Right renal cortex interstitium (tissue), 3 donors: ENCODE measurements at places on chromosomes 2 and 18.

- no peak for DNase-seq
These were observed 119.0 kb downstream of the FEZ2 start for GRCh38 chr2:36478999-36479398.

DNA sequence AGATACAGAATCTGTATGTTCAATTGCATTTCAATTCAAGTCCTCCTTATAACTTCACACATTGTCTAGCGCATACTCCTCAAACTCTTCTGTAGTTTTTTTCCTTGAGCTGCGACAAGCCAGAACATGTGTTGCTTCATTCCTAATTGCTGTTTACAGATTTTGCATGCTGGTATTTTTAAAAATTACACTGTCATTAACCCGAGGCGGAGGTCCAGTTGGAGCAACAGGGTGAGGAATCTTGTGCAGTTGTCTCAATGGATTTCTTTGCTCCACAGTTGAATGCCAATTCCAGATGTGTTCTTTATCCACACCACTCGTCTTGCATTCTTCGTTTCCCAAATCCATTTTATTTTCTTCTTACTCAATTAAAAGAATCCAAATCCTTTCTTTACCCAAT is 16.4 kb upstream of the SERPINB13 start:
- no peak for DNase-seq

- DNase-seq, result no peak
These were observed 428.7 kb upstream of the GYPC start for GRCh38 chr2:126227250-126227649.

DNA sequence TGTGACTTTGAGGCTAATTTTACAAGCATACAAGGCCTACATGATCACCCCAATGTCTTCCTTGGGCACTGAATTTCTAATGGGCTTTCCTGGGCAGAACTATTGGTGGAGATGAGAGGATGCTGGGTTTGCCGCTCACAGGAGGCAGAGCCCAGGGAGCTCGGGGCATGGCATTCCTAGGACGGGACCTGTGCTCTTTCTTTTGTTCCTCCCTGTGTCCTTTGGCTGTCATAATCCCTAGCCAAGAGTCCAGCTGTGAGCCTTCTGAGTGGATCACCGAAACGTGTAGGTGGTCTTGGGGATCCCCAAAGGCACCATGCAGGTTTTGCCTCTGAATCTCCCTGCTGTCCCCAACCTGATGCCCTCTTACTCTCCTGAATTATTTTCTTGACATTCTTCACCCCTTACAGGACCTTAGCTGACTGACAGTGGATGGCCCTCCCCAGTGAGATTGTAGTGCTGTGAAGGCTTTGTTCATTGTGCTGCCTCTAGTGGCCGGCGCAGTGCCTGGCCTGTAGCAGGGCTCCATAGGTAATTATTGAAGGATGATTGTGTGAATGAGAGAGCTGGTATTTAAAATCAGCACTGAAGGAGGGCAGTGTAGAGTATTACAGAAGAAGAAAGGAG is 221.9 kb downstream of the ZNF407 start:
- DNase-seq, result no peak

DNA sequence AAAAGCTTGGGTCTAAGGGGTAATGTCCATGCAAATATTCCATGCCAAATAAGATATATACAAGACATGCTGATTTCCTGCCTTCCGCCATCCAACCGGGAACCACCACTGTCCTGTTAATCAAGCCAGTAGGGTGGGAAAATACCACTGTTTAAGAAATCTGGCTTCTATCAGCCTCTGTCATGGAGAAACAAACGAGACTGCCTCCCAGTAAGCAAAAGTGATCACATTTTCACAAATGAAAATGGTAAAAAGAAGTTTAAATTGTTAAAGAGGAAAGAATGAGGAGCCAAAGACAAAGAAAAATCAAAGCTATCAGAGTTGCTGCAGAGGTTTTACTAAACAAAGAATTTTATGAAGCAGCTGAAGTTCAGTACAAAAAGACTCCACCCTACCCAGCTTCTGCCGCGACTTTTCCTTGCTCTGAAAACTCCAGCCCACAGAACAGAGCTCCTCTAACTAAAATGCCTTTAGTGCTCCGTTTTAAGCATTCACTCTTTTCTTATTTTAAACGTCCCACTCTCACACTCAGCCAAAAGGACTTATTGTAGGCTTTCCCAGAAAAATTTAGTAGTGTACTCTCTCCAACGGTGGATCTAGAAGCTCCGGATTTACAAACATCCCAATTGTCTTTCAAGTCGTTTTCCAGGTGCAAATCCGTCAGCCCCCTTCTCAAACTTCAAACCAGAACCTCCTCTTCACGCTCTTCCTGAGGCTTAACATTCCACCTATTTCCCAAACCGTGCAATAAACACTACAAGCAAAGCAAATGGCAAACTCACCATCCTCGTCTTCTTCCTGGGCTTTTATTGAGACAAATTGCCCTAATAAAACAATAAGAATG is 613 bp downstream of the COL5A2 start:
- DNase-seq, result no peak

GRCh38 chr2:48345176-48345575 is 184.8 kb upstream of the STON1 start:
- DNase-seq, result no peak

- DNase-seq, result peak; percentile 14
These were observed 246.1 kb downstream of the EXOC6B start for GRCh38 chr2:72579591-72580180.

GRCh38 chr2:23508066-23508390 is 123.0 kb downstream of the KLHL29 start:
- no peak for DNase-seq

GRCh38 chr2:191612496-191612895 is 65.4 kb upstream of the NABP1 start:
- no peak for DNase-seq

DNA sequence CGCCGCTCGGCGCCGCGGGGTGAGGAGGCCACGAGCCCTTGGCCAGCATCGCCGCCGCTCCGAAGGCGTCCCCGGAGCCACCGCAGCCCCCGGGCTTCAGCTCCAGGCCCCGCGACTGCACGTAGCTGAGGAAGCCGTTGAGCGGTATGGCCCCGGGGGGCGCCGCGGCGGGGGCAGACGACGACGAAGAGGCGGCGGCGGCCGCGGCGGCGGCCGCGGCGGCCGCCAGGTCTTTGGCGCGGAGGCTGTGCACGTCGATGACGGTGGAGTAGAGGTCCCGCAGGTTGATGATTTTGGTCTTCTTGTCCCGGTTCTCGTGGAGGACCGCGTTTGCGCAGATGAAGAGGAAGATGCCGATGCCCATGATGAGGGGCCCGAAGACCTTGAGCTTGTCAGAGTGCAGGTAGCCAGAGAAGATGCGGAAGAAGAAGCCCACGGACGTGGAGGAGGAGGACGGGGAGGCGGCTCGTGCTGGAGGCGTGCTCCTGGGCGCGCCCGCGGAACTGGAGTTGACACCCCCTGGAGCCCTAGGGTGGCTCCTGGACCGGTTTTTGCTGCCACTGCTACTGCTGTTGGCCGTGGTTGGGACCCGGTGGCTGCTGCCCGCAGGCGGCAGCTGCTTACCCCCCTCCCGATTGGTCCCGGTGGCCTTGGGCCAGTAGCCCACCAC is 4.0 kb downstream of the TMEM200C start:
- DNase-seq, result no peak

DNA sequence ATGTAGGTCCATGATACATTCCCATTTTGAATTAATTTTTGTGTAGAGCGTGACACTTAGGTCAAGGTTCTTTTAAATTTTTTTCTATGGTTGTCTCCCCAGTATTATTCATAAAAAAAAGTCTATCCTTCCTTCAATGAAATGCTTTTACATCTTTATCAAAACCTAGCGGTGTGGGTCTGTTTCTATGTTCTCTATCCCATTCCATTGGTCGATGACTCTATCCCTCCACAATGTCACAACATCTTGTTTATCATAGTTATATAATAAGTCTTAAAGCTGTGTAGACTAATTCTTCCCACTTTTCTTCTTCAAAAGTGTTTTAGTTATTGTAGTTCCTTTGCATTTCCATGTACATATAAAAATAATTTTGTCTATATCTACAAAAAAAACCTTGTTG is 47.2 kb upstream of the GPR17 start:
- DNase-seq, result no peak

- no peak for DNase-seq
These were observed 219.0 kb downstream of the ACTR3 start for GRCh38 chr2:114108824-114109416.

- no peak for DNase-seq
These were observed 586.6 kb upstream of the KLHL29 start for GRCh38 chr2:22798386-22798785.

DNA sequence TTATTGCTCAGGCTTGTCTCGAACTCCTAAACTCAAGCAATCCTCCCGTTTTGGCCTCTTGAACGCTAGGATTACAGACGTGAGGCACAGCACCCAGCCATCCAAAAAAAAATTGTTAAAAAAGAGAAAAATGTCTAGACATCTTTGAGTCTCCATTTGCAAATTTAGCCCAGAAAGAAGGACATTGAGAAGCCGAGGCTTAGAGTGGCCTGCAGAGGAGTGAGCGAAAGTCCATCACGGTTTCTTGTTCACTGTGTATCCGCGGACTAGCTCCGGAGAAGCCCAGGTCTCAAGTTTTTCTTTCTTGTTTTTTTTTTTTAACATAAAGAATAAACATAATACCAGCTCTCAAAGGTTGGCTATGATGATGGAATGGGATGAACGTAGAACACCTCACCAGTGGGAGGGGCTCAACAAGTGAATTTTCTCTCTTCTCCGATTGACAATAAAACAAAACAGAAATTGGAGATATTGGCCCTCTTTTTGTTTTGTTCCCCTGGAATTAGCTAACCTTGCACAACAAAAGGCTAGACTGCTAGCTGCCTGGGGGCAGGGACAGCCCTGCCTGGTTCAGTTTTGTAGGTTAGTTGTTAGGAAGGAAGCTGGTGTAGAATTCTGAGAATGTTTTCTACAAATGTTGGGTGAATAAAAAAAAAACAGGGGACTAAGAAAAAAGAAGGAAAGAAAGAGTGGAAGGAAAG is 163.4 kb downstream of the MYCN start:
- no peak for DNase-seq

DNA sequence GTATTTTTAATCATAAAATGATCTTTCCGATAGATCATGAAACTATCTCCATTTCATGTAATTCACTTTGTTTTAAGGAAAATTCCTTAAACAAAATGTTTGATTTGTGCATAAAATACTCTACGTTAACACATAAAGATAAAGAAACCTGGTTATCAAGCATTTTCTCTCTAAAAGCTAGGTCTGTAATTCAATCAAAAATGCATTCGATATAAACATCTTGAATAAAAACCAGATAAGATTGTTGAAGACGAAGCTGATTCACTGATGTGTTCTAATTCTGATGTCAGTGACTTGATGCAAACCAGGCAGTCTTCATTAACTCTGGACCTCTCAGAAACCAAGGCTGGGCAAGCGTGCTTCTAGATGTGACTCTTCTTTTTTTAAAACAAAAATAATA is 245.2 kb downstream of the CTNNA2 start:
- no peak for DNase-seq

GRCh38 chr2:118095610-118096009 is 7.3 kb downstream of the INSIG2 start:
- no peak for DNase-seq

DNA sequence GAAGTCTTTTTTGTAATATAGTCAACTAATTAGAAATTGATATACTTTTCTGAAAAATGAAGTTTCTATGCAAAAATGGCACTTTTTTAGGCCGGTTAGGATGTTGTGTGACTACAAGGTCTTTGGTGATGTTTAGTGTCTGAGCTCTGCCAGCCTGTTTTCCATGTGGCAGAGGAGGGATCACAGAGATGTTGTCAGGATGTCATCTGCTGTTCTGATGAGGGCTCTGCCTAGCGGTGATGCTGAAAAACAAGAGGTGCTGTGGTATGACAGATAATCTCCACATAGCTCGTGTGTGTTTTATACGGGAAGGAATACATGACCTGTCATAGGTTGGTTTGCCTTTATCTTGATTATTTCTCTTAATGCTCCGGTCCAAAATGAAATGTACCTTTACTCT is 12.0 kb upstream of the IAH1 start:
- no peak for DNase-seq

- DNase-seq, result no peak
These were observed 96.0 kb downstream of the INHBB start for GRCh38 chr2:120441744-120442471.

DNA sequence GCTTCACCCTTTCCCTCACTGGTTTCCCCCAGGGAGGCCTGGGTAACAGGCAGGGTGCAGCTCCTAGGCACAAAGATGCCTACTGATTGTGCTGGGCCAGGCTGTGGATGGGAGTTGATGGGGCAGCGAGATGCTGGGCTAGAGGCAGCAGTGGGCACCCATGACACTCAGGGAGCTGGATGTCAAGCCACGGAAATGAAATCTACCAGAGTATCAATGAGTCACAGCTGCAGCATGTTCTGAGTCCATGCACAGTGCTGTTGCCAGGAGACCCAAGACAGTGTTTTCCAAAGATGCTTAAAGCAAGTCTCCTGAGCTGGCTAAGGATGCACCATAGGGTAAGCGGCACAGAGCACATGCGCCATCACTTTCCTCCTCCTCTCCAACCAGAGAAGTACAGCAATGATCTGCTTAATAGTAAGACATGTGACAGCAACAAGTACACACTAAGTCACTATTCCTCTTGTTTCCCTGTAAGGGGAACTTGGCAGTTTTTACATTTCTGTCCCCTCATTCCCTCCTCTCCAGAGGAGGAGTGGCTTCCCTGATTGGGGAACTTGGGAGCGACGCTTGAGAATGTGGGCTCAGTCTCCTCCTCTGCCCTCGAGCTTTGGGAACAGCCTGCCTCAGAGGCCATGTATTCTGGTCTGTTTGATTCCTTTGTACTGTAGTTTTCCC is 57.2 kb downstream of the CDC42EP3 start:
- DNase-seq, result no peak

DNA sequence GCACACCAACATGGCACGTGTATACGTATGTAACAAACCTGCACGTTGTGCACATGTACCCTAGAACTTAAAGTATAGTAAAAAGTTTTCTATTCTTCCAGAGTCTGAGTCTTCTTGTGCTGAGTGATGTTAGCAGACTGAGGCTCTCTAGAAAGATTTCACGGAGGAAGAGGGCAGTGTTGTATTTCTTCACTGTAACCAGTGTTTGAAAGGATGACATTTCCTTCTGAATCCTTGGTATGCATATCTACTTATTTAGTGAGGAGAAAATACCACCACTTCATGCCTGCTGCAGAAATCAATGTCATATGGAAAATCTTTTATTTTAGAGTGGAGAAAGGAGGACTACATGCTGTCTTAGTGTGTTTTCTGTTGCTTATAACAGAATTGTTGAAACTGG is 357.1 kb downstream of the CCDC85A start:
- DNase-seq, result no peak

GRCh38 chr2:44723921-44724320 is 217.6 kb upstream of the SIX3 start:
- no peak for DNase-seq

GRCh38 chr18:29307231-29307630 is 1130.3 kb upstream of the CDH2 start:
- DNase-seq, result no peak

DNA sequence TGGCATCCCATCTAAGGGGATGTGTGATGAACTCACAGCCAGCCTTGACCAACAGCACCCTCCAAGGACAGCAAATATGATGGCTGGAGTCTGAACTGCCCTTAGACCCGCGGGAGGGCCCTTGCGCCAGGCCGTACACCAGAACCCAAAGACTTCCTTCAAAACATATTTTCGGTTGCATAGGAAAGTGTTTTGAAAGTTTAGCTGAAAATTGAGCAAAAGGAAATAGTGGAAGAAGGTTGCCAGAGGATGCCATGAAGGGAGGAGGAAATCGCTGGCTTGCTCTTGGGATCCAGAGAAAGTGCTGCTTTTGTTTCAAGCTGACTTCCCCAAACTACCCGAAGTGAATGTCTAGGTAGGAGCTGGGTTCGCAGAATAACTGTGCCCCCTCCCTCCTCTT is 61.3 kb downstream of the IL1R2 start:
- no peak for DNase-seq

- no peak for DNase-seq
These were observed 446.4 kb downstream of the EPHA4 start for GRCh38 chr2:221125691-221126090.
